Muscle of arm (tissue), 14 donors: ENCODE measurements at places on chromosomes 12 and 14.

DNA sequence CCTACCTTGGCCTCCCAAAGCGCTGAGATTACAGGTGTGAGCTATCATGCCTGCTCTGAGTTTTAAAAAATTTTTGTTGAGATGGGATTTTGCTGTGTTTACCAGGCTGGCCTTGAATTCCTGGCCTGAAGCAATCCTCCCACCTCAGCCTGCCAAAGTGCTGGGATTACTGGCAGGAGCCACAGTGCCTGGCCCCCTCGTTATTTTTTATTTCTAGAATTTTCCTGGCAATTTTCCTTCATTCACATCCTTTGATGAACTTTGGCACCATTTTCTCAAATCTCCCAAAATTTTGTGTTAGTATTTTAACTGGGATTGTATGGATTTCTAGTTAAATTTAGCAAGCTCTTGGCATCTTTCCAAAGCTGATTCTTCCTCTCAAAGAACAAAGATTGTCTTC, 24.6 kb upstream of the SCARB1 start:
- DNase-seq = peak; percentile 59

DNA sequence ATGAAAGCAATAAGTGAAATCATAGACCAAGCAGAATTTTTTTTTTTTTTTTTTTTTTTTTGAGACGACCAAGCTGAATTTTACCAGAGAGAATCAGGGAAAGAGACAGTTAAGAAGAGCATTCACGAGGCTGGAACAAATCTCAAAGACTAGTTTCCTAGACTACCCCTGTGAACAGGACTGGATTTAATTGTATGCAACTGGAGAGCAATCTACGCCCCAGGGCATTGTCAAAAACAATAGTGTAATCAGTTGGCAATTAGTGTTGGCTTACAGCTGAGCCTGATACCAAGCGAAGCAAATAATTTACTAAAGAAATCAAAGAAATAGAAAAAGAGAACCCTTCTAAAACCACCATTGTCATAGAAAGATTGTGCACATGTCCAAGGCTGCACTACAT, 232.9 kb upstream of the CPNE8 start:
- no peak for DNase-seq

- DNase-seq = no peak
Observed at GRCh38 chr12:74412606-74413230, 124.9 kb upstream of the ATXN7L3B start.

- no peak for DNase-seq
Observed at GRCh38 chr12:31599053-31599452, 8.1 kb upstream of the DENND5B start.

GRCh38 chr12:61536525-61536924, 723.7 kb upstream of the USP15 start:
- DNase-seq = no peak

- no peak for DNase-seq
Observed at GRCh38 chr12:15336768-15337553, 14.7 kb downstream of the PTPRO start.

- no peak for DNase-seq
Observed at GRCh38 chr14:47390831-47391504, 284.4 kb downstream of the MDGA2 start.

GRCh38 chr14:43877351-43877960, 629.6 kb downstream of the FSCB start:
- DNase-seq = no peak

- DNase-seq = no peak
Observed at GRCh38 chr12:28110329-28110728, 79.9 kb upstream of the CCDC91 start.

- DNase-seq = no peak
Observed at GRCh38 chr14:78758333-78758732, 588.2 kb downstream of the NRXN3 start.

DNA sequence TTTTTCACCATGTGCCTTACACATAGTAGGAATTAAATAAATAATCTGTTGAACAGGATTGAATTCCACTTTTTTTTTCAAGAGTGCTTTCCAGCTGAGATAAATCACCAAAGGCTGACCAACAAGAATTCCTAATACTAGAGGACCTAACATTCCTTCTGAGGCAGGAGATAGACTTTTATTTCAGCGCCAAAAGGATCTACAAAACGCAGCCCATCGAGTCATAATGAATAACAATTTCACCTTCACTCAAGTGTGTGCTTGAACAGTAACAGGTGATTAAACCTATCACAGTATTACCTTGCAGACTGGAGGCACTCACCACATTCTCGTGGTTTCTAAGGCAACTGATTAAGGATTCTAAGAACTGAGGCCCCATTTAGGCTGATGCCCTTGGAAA, 224.3 kb upstream of the ATP2B1 start:
- no peak for DNase-seq

DNA sequence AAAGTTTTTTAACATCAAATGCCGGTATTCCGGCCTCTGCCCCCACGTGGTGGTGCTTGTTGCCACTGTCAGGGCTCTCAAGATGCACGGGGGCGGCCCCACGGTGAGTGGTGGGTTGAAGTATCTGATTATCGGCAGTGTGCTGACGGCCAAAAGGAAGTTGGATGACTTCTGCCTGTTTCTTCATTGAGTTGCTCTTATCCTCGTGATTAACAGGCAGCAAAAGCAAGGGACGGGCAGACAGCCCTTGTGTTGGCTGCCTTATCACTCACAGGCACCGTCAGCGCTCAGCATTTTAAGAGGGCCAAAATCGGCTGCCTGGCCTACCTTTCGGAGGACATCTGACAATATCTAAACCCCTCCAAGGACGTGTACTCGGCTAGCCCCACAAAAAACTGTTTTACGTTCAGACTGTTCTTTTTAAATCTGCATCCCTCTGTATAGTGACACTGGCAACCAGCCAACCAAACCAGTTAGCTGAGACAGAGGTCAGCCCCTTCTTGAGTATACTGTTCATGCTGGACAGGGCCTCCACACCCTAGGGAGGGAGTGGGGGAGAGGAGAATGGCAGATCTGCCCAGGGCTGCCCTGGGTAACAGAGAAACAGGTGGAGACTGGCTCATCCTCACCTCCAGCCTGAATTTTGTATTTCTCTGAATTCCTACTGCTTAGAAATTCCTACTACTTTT, 22.9 kb upstream of the AKAP5 start:
- DNase-seq = no peak

DNA sequence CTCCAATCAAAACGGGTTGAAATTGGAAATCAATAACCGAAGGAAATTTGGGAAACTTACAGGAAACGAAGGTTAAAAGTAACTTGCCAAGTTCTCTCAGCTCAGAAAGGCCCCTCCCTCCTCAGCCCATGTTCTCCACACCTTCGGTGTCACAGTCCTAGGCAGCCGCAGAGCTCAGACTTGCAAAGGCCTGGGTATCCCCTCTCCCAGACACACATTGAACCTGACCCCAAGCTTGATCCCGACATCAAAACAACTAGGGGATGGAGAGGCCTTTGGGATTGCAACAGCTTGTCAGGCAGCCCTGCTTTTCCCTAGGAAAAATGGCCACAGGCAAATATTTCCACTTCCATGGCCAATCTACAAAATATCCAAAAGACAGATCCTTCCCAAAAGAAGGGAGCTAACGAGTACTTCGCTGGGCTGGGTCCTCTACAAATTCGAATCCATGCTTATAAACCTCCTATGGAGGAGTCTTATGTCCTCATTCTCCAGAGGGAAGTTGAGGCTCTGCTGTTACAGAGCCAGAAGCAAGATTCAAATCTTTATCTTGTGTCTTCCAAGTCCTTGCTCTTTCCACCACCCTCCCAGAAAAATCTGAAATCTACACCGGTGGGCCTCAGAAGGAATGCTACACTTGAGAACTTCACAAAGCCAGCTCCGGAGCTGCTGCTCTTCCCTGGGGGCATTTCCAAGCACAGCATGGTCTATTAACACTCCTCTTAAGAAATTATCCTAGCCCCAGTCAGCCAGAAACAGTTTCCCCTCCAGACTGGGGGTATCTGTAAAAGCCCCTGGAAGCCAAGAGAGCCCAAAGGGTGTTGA, 35.7 kb upstream of the PNMA1 start:
- DNase-seq = no peak

GRCh38 chr14:84874436-84874835, 655.5 kb upstream of the FLRT2 start:
- DNase-seq = no peak

GRCh38 chr14:67835596-67835995, 16.0 kb downstream of the RAD51B start:
- no peak for DNase-seq

- no peak for DNase-seq
Observed at GRCh38 chr12:49410818-49411217, 43.6 kb downstream of the SPATS2 start.

- no peak for DNase-seq
Observed at GRCh38 chr14:22807432-22808087, 7.7 kb downstream of the SLC7A7 start.

- DNase-seq = no peak
Observed at GRCh38 chr14:38366374-38366773, 110.5 kb upstream of the CLEC14A start.

- DNase-seq = no peak
Observed at GRCh38 chr14:59627011-59627520, 50.5 kb upstream of the CCDC175 start.

DNA sequence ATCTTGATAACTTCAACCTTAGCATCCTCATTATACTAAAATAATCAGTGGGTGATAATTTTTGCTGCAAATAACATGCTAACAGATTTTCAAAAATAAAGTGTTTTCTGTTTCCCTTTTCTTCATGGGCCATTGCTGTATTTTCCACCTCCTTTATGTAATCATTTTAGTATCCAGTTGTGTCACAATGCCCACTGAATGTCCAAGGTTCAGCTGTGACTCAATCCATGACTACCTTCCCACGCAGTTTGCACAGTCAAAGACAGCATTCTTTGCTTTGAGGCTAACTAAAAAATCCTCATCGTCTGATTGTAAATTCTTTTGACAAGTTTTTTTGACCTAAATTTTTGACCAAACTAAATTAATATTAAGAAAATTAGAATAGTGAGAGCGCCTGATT, 474.1 kb downstream of the FLRT2 start:
- no peak for DNase-seq

GRCh38 chr14:32104308-32104707, 27.2 kb downstream of the ARHGAP5 start:
- no peak for DNase-seq

- no peak for DNase-seq
Observed at GRCh38 chr12:67390273-67390672, 121.1 kb downstream of the CAND1 start.

GRCh38 chr12:100593490-100593889, 20.0 kb downstream of the GAS2L3 start:
- peak; percentile 18 for DNase-seq

DNA sequence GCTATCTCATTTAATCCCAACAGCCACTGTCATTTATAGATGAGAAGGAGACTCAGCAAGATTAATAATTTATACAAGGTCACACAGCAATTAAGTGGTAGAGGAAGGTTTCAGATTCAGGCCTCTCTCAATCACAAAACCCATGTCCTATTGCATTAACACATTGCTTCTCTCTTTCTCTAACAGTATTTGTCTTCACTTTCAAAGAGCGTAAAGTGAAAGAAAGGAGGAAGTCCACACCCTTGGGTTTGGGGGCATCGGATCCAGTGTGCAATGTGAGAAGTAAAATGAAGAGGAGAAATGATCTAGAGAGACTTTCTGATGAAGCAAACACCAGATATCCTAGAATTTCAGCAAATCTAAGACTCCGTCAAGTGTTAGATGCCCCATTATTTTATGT, 7.0 kb upstream of the VRK1 start:
- DNase-seq = no peak

DNA sequence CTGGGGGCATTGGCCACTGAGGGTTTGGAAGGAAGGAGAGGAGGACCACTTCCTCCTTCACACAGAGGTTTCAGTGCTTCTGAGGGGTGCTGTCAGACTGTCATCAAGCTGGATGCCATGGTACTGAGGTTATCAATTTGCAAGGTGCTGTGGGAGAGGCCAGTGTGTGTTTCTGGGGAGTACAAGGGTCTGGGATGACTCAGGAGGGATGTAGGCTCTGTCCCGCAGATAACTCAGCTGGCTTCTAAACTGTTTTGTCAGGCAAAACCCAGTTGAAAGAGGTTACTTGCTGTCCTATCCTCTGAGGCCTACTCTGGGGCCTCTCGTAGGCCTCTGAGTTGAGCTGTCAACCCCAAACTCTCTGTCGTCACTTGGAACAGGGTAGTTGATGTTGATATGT, 22.8 kb downstream of the ADCK1 start:
- DNase-seq = no peak

- no peak for DNase-seq
Observed at GRCh38 chr12:118398940-118399339, 22.6 kb downstream of the SUDS3 start.

GRCh38 chr12:26247873-26248272, 52.5 kb downstream of the SSPN start:
- no peak for DNase-seq

- DNase-seq = no peak
Observed at GRCh38 chr14:85075694-85076476, 454.1 kb upstream of the FLRT2 start.

DNA sequence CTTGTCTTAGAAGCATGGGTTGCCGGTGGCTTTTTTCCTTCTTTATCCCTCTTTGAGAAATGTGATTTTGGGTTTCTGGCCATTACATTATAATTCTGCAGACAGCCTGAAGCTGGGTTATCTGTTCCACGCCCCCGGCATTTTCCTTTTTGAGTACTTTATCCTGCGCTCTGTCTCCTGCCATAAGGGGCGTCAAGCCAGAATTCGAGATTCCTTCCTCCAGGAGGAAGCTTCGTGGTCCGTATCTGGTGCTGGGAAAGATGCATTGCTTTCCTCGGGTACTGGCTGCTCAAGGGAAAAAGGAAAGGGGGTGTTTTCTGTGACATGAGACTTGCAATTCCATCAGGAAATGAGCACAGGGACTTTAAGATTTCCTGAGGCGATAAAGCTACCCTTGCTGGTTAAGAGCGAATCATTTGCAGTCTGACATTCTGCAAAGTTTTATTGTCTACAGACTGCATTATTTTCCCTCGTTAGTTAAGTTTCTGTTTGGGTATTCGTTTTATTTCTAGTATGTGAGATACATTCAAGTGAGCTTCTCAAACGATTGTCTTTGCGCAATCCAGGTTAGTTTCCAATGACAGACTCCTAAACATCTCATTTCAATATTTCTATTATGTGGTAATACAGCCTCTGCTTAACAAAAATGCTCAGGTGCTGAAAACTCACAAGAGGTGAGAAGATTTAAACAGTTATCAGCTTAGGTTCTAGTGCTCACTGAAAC, 694 bp downstream of the AKAP5 start:
- DNase-seq = peak; percentile 47

- no peak for DNase-seq
Observed at GRCh38 chr12:15547691-15548090, 225.4 kb downstream of the PTPRO start.

- no peak for DNase-seq
Observed at GRCh38 chr14:103916636-103917262, 11.5 kb upstream of the TDRD9 start.
